MM.1S (cell line): ENCODE measurements at places on chromosomes 5 and 9.

DNA sequence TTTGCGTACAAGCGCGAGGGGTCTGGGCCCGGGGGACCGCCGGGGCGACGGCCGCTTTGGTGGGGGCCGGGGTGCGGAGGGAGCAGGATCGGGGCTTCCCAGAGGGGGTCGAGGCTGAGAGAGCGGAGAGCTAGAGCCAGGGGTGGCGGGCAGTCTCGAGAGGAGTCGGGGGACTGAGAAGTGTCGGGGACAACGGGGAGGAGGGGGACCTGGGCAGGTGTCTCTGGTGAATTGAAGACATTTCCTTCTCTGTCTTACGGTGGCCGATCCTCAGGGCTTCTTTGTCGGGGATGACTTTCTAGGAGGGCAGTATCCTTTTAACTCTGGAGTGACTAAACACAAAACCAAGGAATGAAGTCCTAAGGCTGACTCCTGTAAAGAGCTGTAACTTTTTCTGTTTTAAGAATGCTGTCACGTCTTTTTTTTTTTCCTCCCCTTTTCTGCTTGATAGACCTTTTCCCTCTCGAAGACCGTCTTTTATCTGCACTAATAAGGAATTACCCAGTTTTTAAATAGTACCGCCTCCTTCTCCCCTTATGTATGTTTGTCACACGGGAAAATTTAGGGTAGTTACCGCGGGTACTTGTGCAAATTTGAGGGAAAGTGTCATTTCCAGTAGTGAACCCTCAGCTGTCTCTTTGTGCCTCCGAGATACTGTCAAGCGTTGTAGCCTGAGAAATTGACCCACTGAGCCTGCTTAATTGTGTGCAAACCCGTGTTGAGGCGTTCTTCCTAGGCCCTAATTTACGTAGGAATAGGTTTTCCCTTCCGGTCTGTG, 822 bp downstream of the DENND4C start:
- H3K4me1 ChIP-seq = no peaks in the 10 kb centered on the region
- no peaks in the 10 kb centered on the region for H3K36me3 ChIP-seq
- H3K4me3 ChIP-seq = peak overlapping the region; percentile 73
- H3K27me3 ChIP-seq = no peaks in the 10 kb centered on the region

GRCh38 chr5:116521173-116521872, 53.3 kb downstream of the SEMA6A start:
- no peak overlapping the region for H3K4me3 ChIP-seq
- H3K27me3 ChIP-seq = no peaks in the 10 kb centered on the region
- H3K27ac ChIP-seq = no peak overlapping the region
- H3K4me1 ChIP-seq = no peaks in the 10 kb centered on the region
- H3K36me3 ChIP-seq = no peaks in the 10 kb centered on the region

GRCh38 chr5:34007201-34007620, 639 bp downstream of the AMACR start:
- H3K36me3 ChIP-seq = no peaks in the 10 kb centered on the region
- peak overlapping the region; percentile 90; the same call in 1 of the 2 replicates for H3K27ac ChIP-seq
- H3K27me3 ChIP-seq = no peaks in the 10 kb centered on the region
- no peak for DNase-seq

DNA sequence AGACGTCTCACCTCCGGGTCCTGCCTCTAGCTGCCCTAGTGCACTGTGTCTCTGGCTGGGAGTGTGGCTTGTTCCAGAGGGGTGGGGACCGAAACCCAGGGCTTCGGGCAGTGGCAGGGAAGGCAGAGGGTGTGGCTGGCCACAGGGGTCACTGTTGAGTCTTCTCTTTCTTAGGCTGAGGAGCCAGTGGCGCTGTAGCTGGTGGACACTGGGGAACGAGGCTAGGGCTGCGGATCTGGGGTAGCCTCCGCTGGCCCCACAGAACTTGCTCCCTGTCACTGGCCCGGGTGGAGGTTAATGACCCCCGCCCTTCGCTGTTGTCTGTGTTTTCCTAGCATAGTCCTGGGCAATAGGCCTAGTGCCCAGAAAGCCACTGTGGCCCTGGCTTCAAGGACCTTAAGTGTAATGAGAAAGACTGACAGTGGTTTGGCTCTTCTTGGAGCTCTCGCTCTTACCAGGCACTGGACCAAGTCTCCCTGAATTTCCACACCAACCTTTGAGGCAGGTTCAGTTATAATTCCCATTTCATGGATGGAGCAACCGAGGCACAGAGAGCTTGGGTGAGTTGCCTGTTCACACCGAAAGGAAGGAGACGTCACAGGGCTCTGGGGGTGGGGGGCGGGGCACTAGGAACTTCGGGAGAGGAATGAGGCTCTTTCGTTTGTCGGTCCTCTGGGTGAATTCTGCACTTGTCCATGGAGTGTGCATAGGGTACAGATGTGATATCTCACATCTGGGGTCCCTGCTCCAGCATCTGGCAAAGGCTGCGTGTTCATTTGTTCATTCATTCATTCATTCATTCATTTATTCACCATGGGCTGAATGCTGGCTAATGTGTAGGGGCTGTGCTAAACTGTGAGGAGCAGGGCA, 4.8 kb upstream of the IER5L start:
- no peaks in the 10 kb centered on the region for H3K27me3 ChIP-seq

DNA sequence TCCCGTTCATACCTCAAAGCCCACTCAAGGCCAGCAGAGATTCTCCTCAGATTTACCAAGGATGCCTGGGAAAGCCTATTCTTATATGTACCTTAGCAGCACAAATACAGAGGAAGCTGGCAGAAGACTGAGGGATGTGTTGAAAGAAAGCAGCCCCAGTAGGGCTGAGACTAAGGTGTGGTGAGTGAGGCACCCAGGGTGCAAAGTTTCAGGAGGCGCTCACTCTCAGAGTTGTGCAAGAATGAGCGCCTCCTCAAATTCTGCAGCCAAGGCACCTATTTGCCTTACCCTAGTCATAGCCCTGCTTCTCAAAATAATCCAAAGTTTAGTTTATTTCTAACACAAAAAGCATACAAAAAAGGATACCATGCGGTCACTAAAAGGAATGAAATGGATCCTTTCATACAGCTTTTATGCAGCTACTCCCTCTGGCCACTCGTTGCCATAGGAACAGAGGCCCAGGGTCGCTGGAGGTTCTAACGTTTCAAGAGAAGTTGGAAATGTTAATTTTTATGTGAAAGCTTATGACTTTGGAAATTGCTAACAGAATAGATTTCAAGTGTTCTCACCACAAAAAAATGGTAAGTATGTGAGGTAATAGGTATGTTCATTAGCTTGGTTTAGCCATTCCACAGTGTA, 79.7 kb upstream of the SMIM23 start:
- no peaks in the 10 kb centered on the region for H3K4me1 ChIP-seq
- H3K4me3 ChIP-seq = no peak overlapping the region
- DNase-seq = no peak
- H3K27ac ChIP-seq = no peak overlapping the region
- H3K27me3 ChIP-seq = no peaks in the 10 kb centered on the region

DNA sequence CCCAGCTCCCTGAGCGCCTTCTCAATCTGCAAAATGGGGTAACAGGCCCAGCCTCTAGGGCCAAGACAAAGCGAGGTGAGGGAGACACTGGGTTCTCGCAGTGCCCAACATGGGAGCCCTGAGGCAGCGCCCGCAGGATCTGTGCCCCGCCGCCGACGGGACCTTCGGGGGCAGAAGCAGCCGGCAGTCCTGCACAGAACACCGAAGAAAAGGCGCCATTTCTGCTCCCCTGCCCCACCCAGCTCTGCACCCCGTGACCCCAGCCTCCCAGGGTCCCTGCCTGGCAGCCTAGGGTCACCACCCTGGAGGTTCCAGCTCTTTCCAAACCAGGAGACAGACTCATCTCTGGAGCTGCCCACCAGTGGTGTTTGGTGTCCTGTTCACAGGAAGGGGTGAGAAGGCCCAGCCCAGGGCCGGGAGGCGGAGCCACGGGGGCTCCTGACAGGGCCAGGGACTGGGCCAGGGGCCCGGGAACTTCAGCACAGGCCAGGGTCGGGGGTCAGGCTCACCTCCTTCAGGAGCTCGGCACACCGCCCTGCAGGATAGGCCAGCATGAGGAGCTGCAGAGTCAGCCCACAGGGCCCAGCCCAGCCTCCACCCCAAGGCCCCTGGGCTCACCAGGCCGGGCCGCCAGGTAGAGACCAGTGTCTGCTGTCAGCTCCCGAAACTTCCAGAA, 3.3 kb downstream of the LCN8 start:
- H3K27me3 ChIP-seq = peaks cover 86% of the 10 kb centered on the region
- no peak for DNase-seq
- H3K36me3 ChIP-seq = no peaks in the 10 kb centered on the region
- H3K4me1 ChIP-seq = 0 out of 2 replicates have a peak, but pooled peaks cover 2% of the 10 kb centered on the region

DNA sequence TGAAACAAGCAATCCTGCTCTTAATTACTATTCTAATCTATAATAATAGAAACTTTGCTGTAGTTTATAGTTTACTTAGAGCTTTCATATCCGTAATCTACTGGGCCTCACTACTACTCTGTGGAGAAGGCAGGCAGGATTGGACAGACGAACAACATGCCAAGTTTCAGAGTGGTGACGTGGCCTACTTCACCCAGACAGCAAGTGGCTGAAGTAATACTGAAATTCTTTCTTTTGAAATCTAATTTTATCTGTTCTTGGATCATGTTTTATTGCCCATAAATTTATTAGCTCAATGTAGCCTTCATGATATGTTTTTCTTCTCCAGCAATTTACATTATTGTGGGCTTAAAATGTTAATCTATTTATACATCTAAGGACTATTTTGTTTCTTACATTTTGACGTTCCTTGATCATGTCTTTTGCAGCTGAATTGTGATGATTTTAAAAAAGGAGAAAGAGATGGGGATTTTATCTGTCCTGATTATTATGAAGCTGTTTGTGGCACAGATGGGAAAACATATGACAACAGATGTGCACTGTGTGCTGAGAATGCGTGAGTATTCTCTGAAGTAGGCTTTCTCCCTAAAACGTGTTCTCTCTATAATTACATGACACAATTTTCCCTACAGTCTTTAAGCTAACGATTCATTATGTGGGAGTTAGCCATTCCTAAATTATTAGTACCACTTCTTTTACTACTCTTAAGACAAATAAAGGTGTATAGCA, 22.4 kb downstream of the SPINK5 start:
- H3K4me1 ChIP-seq = peaks cover 31% of the 10 kb centered on the region
- no peak overlapping the region for H3K27ac ChIP-seq
- no peak for DNase-seq
- H3K36me3 ChIP-seq = no peaks in the 10 kb centered on the region

DNA sequence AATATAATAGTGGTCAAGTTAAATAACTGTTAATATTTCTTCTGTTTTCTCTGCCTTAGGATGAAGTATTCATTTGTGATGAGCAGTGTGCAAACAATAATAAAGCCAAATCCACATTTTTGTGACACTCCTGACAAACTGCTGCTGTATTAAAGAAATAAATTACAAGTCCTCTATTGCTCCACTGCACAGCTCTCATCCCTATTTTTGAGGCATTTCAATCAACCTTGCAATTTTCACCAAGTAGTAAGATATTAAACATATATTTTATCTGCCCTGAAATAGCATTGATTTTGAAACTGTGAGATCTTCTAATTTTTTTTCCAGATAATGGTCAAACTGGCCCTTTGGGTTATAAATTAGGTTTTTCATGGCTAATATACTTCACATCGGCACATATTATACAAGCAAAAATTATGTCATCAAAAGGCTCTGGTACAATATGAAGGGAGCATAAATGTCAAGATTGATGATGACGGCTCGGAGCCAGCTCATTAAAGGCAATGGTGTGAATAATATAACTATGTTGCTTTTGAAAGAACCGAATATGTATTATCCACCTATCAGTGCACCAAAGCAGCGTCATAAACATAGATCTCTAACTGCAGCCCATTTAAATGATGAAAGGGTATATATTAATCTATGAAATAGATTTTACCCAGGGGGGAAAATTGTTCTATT, 764.9 kb downstream of the DNAH5 start:
- no peak overlapping the region for H3K27ac ChIP-seq
- no peaks in the 10 kb centered on the region for H3K36me3 ChIP-seq
- H3K27me3 ChIP-seq = no peaks in the 10 kb centered on the region
- DNase-seq = no peak

- no peaks in the 10 kb centered on the region for H3K4me1 ChIP-seq
- H3K36me3 ChIP-seq = no peaks in the 10 kb centered on the region
- no peak for DNase-seq
Measured at GRCh38 chr9:89879276-89879675, 274.5 kb downstream of the GADD45G start.

DNA sequence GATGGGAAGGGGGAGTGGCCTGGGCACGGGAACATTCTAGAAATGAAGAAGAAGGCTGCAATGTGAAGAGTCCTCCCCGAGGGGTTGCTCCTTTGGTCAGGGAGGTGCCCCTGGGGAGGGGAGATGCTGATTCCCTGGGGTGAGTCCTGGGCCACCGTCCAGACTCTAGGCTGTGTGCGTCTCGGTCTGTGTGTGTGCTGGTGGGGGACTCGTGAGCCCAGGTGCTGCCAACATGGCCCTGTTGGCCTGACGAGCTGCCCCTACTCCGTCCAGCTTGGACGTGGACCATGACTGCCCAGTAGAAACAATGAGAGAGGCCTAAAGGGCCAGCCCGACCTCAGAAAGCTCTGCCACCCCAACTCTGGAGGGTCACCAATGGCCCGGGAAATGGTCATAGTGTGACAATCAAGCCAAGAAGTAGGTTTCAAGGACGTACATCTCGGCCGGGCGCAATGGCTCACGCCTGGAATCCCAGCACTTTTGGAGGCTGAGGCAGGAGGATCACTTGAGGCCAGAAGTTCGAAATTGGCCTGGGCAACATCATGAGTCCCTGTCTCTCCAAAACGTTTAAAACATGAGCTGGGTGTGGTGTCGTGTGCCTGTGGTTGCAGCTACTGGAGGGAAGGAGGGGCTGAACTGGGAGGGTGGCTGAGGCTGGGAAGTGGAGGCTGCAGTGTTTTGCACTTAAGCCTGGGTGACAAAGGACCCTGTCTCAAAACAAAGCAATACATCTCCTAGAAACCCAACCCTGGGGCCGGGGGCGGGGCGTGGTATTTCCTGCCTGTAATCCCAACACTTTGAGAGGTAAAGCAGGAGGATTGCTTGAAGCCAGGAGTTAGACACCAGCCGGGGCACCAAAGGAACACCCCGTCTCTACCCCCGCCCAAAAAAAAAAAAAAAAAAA, 17.0 kb downstream of the LHX3 start:
- DNase-seq = no peak
- H3K4me3 ChIP-seq = no peak overlapping the region
- H3K4me1 ChIP-seq = no peaks in the 10 kb centered on the region
- peaks cover 95% of the 10 kb centered on the region for H3K27me3 ChIP-seq

GRCh38 chr9:72557549-72557948, 36.1 kb downstream of the TMC1 start:
- no peak for DNase-seq
- H3K27me3 ChIP-seq = no peaks in the 10 kb centered on the region
- H3K36me3 ChIP-seq = no peaks in the 10 kb centered on the region
- H3K27ac ChIP-seq = no peak overlapping the region

DNA sequence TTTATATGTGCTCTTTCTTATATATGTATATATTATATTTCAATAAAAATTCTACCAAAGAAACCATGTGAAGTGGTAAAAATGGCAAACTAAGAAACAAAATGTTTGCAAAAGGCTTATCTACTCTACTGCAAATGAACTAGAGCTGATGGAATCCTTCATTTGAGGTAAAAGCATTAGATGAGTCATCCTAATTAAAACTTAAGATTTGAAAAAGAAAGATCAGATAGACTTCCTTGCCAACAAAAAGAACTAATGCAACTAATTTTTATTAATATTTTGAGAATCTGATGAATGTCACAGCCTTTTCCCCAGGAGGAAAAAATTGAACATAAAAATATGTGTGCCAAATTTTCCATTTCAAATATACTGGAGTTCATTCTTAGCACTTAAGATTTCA, 84.1 kb upstream of the SLCO4C1 start:
- no peak overlapping the region for H3K27ac ChIP-seq
- H3K36me3 ChIP-seq = no peaks in the 10 kb centered on the region
- no peaks in the 10 kb centered on the region for H3K27me3 ChIP-seq
- H3K4me1 ChIP-seq = no peaks in the 10 kb centered on the region
- no peak overlapping the region for H3K4me3 ChIP-seq
- DNase-seq = no peak
